Nasal cavity respiratory epithelium epithelial cell of viscerocranial mucosa (primary cell): ENCODE measurements at places on chromosomes 1 and 21. TPM values are rescaled to one million over a fixed set of nuclear protein-coding genes. Genes with fewer than 3 reads are reported as not detected.

The LDLRAD2 gene
- total RNA-seq: not detected in 2 replicates

The CFAP107 gene
- total RNA-seq: not detected in 2 replicates

The KRTAP10-6 gene
- total RNA-seq: not detected in 2 replicates

The KRTAP13-3 gene
- total RNA-seq: not detected in 2 replicates

The SMCP gene
- not detected in 2 replicates for total RNA-seq

The CELA3B gene
- not detected in 2 replicates for total RNA-seq

The C1QA gene
- total RNA-seq: not detected in 2 replicates

The S100A6 gene
- total RNA-seq: 257 and 1,880 TPM in 2 replicates

The HAPLN2 gene
- not detected in 2 replicates for total RNA-seq

The ESPN gene
- total RNA-seq: 2.4 and 43.2 TPM in 2 replicates

The KRTAP19-1 gene
- not detected in 2 replicates for total RNA-seq

The CSF3R gene
- total RNA-seq: not detected in 2 replicates

The KRTAP13-4 gene
- not detected in 2 replicates for total RNA-seq

The ADAM15 gene
- 178 and 228 TPM in 2 replicates for total RNA-seq

The ST6GALNAC5 gene
- 3.0 and 10.3 TPM in 2 replicates for total RNA-seq

The SHE gene
- total RNA-seq: 0.07 TPM in 1 of 2 replicates, not detected in the other

The DCST2 gene
- total RNA-seq: 0.34 and 0.36 TPM in 2 replicates

The SFPQ gene
- total RNA-seq: 140 and 236 TPM in 2 replicates

The SH2D1B gene
- 0.07 TPM in 1 of 2 replicates, not detected in the other for total RNA-seq

The KLHDC8A gene
- total RNA-seq: not detected in 2 replicates

The NUCKS1 gene
- total RNA-seq: 110 and 126 TPM in 2 replicates

The RNU1-2 gene
- under 0.01 TPM in 2 replicates for total RNA-seq

The AK4 gene
- 24.6 and 102 TPM in 2 replicates for total RNA-seq

The OR2L8 gene
- total RNA-seq: not detected in 2 replicates

The SPRR3 gene
- total RNA-seq: 67.3 and 122 TPM in 2 replicates

The AADACL4 gene
- total RNA-seq: not detected in 2 replicates

The CD244 gene
- not detected in 2 replicates for total RNA-seq

The LRRIQ3 gene
- under 0.01 and 0.71 TPM in 2 replicates for total RNA-seq

The MRPL20 gene
- total RNA-seq: 50.2 and 56.3 TPM in 2 replicates

The GPR52 gene
- total RNA-seq: 0.34 and 0.78 TPM in 2 replicates

The CHRM3 gene
- under 0.01 and 1.1 TPM in 2 replicates for total RNA-seq

The SOX13 gene
- 2.7 and 11.6 TPM in 2 replicates for total RNA-seq

The TOMM20 gene
- total RNA-seq: 99.5 and 129 TPM in 2 replicates

The LDLRAP1 gene
- total RNA-seq: 15.7 and 36.0 TPM in 2 replicates

The SELP gene
- total RNA-seq: 0.07 TPM in 1 of 2 replicates, not detected in the other

The CCDC185 gene
- not detected in 2 replicates for total RNA-seq

The USP48 gene
- 35.2 and 57.6 TPM in 2 replicates for total RNA-seq

The WDR4 gene
- total RNA-seq: 23.6 and 34.5 TPM in 2 replicates

The ATP1A1 gene
- total RNA-seq: 220 and 687 TPM in 2 replicates

The ADGRL2 gene
- total RNA-seq: 38.6 and 49.5 TPM in 2 replicates

The RGS16 gene
- total RNA-seq: 2.4 and 7.5 TPM in 2 replicates

The TGFB2 gene
- 7.2 and 20.4 TPM in 2 replicates for total RNA-seq

The NKAIN1 gene
- 0.07 TPM in 1 of 2 replicates, not detected in the other for total RNA-seq

The KCND3 gene
- total RNA-seq: under 0.01 and 0.36 TPM in 2 replicates

The SPATA21 gene
- not detected in 2 replicates for total RNA-seq

The ADAMTSL4 gene
- total RNA-seq: 1.7 and 2.8 TPM in 2 replicates

The PDE4DIP gene
- 17.1 and 40.0 TPM in 2 replicates for total RNA-seq

The BSND gene
- under 0.01 TPM in 2 replicates for total RNA-seq

The RIPK4 gene
- total RNA-seq: 28.0 and 70.5 TPM in 2 replicates

The GIPC2 gene
- total RNA-seq: 0.50 and 0.68 TPM in 2 replicates

The SPRR2F gene
- not detected in 2 replicates for total RNA-seq

The PLCH2 gene
- total RNA-seq: 102 and 141 TPM in 2 replicates

The SH3BGR gene
- 4.6 and 8.2 TPM in 2 replicates for total RNA-seq

The EPB41 gene
- total RNA-seq: 29.7 and 54.7 TPM in 2 replicates

The TEX38 gene
- total RNA-seq: not detected in 2 replicates

The TPTE gene
- total RNA-seq: not detected in 2 replicates

The RGSL1 gene
- total RNA-seq: not detected in 2 replicates

The DNM3 gene
- 0.34 and 2.1 TPM in 2 replicates for total RNA-seq
